ENCODE measurements at places on chromosomes 3 and 15.

- DNase-seq = no peak
These were observed 514.3 kb downstream of the PDCD6IP start for GRCh38 chr3:34312684-34313083.

- DNase-seq = no peak
These were observed 352.3 kb downstream of the LRTM1 start for GRCh38 chr3:54575618-54575960.

DNA sequence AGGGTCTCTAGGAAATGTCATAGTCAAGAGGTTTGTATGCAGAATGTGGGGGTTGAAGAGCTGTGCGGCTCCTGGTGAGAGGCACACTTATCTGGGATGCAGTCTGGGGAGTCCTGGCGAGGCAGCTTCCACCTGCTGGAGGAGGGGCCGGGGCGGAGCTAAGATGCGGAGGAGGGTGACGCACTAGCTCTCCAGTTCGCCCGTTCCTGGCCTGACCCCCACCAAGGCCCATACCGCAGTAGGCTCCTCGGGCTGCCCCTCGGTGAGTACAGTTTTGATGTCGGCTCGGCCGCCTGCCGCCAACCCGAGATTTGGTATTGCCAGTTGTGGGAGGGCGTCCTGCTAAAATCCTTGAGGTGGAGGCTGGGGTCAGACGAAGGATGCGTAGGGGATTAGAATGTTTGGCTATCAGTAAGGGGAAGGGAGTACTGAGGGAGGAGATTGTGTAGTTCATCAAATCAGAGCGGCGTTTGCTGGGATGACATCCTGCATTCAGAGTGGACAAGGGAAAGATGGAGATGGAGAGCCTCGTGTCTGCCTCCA, at the start of gene SCG5:
TSS of gene SCG5 (plus strand) at position 194 of the 543 bp plus-strand sequence. CDS start 1,883 bp downstream, outside the sequence.
- no peak for DNase-seq

GRCh38 chr3:78889348-78889747, 878.5 kb downstream of the ROBO1 start:
- DNase-seq = no peak

GRCh38 chr3:181880331-181880730, 168.6 kb downstream of the SOX2 start:
- no peak for DNase-seq
